Small intestine (tissue), 16 donors: ENCODE measurements at places on chromosomes 6 and 20.

- DNase-seq, result peak; percentile 90
Measured at GRCh38 chr6:35435074-35435837, 16.9 kb upstream of the FANCE start.

DNA sequence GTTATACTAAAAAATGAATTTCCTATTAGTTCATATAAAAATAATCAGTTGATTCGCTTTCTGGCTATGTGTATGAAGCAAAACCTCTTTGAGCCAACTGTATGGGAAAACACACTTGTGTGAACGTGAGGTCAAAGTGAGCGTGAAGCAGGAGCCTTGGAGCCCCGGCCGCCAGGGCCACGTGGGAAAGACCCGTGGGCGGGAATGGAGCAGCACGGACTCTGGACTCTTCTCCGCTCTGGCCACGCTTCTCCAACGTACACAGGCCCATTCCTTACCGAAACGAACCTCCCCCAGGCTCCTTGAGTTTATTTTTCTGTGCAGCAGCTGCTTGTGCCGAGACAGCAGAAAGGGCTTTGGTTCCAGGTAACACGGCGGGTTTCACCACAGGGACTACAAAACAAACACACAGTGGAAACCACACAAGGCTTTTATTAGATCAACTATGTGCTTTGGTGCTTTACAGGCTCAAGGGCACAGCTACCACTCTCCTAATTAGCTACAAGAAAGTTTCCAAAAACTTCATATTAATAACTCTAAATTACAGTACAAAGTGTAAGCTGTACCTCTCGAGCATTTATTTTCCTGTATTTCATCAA is 62.7 kb downstream of the TAF4 start:
- DNase-seq, result no peak

DNA sequence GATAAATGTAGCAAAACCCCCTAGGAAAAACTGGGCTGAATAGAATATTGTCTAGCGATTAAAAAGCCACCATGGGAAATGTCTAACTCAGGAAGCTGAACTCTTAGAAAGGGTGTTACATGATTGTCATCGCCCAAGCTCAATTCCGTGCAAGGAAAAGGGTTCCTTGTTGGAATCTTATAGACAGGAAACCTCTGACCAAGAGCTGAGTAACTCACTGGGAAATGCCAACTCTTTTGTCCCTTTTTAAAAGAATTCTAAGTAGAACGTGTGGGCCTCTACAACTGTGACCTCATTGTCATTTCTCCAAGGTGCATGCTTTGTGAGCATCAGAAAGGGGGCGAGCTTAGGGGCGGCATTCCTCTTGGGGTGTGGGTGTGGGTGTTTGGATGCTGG is 88.1 kb downstream of the SYNJ2 start:
- DNase-seq, result no peak

GRCh38 chr6:74510878-74511277 is 695.0 kb downstream of the COL12A1 start:
- DNase-seq, result no peak

DNA sequence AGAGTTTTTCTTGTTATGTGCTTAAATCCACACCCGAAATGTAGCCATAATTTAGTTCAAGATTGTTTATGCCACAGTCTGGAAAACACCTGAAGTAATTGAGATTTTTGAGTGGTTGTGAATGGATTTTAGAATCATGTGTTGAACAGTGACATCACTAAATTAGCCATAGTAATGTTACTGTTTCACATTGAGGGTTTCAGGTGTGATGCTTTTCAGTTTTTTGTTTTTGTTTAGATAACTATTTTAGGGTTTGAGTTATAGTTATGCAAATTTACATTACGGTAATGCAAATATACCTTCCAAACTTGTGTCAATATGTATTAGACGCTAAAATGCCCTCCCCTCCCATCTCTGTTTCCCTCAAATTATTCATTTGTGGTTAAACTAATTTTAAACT is 22.9 kb downstream of the QKI start:
- no peak for DNase-seq

GRCh38 chr20:49136817-49137571 is 51.1 kb downstream of the STAU1 start:
- peak; percentile 11 for DNase-seq

DNA sequence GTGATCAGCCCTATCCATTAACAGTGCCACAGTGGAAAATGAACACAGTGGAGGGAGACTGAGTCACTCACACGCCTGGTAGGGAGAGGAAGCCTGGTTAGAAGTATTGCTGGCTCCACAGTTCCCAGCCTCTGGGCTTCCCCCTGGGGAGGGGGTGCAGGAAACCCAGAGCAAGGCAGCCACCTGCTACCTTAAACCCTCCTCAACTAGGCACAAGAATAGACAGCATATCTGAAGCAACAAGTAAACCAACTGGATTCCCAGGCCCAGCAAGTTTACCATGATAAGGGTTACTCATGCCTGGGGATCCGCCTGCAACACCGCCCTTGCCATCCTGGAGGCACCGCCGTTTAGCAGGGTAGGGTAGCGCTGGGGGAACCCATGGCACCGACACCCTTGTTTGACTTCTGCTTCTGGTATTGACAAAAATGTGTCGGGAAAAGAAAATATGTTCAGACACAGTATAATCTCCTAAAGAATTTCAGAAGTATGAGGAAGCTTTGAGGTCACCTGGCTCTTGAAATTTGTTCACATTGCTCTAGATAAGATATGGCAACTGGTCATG is 38.3 kb downstream of the SLC22A23 start:
- peak; percentile 69 for DNase-seq

GRCh38 chr6:99645986-99646385 is 39.4 kb downstream of the PRDM13 start:
- DNase-seq, result no peak

GRCh38 chr6:26257272-26257671 is 107.7 kb upstream of the BTN3A2 start:
- DNase-seq, result peak; percentile 93

- DNase-seq, result no peak
Measured at GRCh38 chr6:41702089-41702745, 33.2 kb downstream of the TFEB start.

DNA sequence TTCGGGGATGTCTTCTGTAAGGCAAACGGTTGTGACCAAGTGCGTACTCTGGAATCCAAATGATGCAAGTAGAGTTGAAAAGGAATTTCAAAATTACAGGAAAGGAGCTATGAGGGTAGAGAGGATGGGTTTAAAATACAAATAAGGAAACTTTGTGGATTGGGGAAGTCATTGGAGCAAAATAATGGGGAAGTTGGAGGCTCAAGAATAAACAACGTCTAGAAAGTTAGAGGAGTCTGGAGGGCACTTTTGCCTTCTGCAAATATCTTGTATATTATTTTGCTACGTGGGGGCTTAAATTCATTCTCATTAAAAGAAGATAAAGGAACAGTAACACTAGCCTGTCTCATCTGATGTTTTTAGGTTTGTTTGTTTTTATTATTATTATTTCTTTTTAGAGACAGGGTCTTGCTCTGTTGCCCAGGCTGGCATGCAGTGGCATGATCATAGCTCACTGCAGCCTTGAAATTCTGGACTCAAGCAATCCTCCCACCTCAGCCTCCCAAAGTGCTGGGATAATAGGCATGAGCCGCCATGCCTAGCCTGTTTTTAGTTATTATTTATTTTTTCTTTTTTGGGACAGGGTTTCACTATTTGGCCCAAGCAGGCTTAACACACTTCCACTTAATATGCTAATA is 55.0 kb upstream of the TNFAIP3 start:
- DNase-seq, result no peak

- no peak for DNase-seq
Measured at GRCh38 chr6:143062551-143062950, 1.9 kb downstream of the AIG1 start.

- no peak for DNase-seq
Measured at GRCh38 chr20:58174708-58175280, 53.7 kb downstream of the ANKRD60 start.

- no peak for DNase-seq
Measured at GRCh38 chr6:91358986-91359385, 772.1 kb upstream of the MAP3K7 start.

- no peak for DNase-seq
Measured at GRCh38 chr20:408843-409696, 971 bp downstream of the RBCK1 start.

GRCh38 chr6:51495096-51495495 is 592.3 kb downstream of the PKHD1 start:
- DNase-seq, result no peak

- peak; percentile 53 for DNase-seq
Measured at GRCh38 chr6:24766680-24767462, 7.9 kb upstream of the GMNN start.

GRCh38 chr6:41934278-41935192 is 7.1 kb downstream of the CCND3 start:
- no peak for DNase-seq
